Cortex of kidney (tissue), 1 donor: ENCODE measurements at places on chromosomes 1 and 21.

DNA sequence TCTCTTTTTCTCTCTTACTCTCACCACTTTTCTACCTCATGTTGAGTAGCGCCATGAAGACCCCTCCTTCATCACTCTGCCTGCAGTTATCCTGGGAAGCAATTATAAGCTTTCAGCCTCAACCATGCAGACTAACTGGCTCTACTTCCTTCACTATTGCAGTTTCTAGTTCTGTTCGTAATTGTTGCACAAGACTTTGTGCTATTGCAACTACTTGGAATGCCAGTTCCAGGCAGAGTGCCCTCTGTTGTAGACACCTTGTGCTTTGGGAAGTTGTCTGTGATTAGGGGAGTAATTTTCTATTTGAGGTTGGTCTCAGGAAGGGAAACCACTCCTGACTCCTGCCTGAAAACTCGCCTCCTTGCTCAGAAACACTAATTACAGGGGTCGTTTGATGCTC lies 19.4 kb downstream of the PGM1 start:
- DNase-seq = no peak

DNA sequence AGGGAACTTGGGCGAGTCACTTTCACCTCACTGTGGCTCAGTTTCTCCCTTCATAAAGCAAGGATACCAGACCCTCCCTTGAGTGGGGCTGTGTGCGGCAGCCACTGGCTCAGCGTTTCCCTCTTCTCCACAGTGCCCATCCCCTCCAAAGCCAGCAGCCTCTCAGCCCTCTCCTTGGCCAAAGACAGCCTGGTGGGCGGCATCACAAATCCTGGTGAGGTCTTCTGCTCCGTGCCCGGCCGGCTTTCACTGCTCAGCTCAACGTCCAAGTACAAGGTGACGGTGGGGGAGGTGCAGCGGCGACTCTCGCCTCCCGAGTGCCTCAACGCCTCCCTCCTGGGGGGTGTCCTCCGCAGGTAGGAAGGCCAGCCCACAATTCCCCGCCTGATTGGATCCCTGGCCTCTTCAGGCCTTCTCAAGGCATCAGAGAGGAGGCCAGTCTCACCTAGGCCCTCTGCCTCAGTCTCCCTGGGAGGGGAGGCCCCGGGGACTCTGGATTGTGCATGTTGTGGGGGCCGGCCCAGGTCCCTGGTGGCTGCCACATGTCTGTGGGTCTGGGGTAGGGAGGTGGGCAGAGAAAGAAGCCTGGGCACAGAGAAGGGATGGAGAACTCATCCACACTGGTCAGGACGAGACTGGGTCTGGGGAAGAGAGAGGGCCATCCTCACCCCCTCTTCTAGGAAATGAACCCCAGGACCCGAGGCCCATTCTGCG lies 15.2 kb downstream of the TFAP2E start:
- no peak for DNase-seq

DNA sequence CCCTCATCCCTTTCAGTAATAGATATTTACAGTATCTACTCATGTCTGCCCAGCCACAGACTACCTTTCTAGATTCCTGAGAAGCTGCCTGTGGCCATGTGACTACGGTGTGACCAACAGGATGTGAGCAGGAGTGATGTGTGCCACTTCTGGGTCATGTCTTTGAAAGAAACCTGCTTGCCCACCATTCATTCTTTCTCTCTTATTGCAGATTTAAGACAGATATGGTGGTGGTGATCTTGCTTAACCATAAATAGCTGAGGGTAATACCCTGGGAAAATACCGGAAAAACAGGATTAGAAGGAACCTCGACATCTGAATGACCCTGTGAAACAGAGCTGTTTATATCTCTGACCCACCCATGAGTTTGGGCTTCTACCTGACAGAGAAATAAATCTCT lies 41.6 kb upstream of the GUCA2A start:
- no peak for DNase-seq

DNA sequence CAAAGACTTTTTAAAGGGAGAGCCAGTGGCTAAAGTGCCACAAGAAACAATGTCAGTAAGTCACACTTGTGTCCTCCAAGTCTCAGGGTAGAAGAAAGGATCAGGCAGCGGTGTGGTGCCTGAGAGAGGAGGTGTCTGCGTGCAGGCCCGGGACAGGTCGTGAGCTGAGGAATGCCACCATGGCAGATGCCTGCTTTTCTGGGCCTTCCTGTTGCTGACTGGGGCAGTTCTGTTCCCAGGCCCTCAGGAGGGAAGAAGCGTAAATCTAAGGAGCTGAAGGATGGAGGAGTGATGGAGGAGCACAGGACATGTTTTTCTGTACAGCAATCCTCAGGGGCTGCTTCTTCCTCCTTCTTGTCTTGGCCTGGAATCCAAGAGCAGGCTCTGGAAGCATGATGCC lies 165.8 kb downstream of the ZBTB18 start:
- no peak for DNase-seq

- no peak for DNase-seq
Measured at GRCh38 chr1:169999761-170000160, 74.7 kb downstream of the KIFAP3 start.

- no peak for DNase-seq
Measured at GRCh38 chr1:205466595-205467220, 10.9 kb upstream of the BLACAT1 start.

DNA sequence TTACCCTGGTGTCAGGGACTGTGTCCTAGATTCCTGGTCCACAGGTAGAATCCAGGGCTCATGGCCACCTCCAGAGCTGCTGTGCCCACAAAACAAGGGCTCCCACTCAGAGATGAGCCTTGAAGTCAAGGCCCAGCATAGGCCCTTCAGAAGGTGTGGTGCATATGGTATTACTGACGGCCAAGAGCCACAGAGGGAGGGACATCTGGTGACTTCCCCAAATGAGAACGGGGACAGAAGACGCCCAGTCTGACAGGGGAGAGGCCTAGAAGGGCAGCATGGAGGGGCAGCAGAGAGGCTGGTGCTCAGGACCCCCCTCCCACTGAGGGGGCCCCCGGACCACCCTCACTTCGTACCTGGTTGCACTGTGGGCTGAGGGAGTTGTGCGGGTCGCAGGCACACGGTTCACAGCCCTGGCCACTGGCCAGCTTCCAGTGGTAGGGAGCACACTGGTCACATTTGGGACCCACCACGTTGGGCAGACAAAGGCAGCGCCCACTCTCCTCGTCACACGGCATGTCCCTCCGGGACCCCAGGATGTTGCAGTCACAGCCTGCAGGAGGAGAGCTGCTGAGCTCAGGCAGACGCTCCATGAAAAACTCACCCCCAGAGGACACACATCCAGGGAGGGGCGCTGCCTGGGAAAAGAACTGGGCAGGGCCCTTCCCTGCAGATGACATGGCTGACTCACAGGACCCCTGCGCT lies 25.0 kb downstream of the LAMB3 start:
- no peak for DNase-seq

GRCh38 chr21:42964546-42965210 lies 9.7 kb upstream of the PKNOX1 start:
- no peak for DNase-seq

GRCh38 chr1:223556414-223557129 lies 108.9 kb downstream of the CAPN8 start:
- DNase-seq = no peak

- DNase-seq = no peak
Measured at GRCh38 chr1:63887809-63888208, 114.0 kb downstream of the ROR1 start.

DNA sequence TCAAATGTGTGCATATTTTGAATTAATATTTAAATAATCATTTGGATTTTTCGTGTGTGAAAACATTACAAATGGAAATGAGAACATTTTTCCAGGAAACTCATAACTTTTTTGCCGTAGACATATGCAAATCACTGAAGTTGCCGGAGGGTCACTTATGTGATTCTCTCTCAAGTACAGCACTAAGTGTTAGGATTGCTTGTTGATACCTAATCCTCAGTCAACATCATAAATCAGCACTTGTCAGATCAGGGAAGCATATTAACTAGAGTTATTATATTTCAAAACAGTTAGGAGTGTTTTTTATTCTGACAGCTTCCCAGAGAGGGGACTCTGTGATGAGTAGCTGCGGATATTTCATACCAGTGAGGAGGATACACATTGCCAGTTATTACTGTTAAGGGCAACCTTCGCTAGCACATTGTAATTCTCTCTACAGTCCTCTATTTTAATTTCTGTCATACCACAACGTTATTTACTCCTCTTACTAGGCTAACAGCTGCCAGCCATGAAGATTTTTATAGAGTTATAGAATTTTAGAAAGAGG lies 41.5 kb downstream of the NCAM2 start:
- no peak for DNase-seq

GRCh38 chr1:11422686-11423085 lies 56.3 kb upstream of the DISP3 start:
- DNase-seq = no peak

- no peak for DNase-seq
Measured at GRCh38 chr1:107138166-107138565, 2.7 kb upstream of the NTNG1 start.

- DNase-seq = no peak
Measured at GRCh38 chr1:6384135-6384534, 9.4 kb downstream of the ACOT7 start.

- DNase-seq = no peak
Measured at GRCh38 chr1:108503062-108503733, 53.1 kb downstream of the NBPF6 start.

GRCh38 chr1:37153116-37154100 lies 119.1 kb upstream of the GRIK3 start:
- no peak for DNase-seq

DNA sequence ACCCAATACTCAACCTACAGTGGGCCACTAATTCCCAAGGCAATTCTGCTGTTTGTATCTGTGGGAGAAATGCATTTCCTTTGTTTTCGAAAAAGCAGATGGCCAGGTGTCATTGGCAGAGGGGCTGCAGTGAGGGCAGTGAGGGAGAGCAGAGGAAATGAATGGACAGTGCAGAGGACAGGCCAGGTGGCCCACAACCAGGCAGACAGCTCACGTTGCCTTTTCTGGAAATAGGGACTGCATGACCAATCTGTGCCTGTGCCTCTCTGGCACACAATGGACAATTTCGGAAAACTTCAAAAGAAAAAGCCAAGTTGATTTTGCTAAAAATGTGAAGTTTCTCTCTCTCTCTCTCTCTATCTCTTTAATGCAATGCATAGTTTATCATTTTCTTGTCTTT lies 52.6 kb upstream of the ETS2 start:
- no peak for DNase-seq

GRCh38 chr1:168394858-168395257 lies 114.2 kb downstream of the TBX19 start:
- DNase-seq = no peak

- no peak for DNase-seq
Measured at GRCh38 chr1:244431166-244431565, 20.5 kb downstream of the ADSS2 start.
